Left renal pelvis (tissue), 4 donors: ENCODE measurements at places on chromosomes 5 and 9. TPM values are rescaled to one million over a fixed set of nuclear protein-coding genes. Genes with fewer than 3 reads are reported as not detected.

The RORB gene
- polyA plus RNA-seq, result 0.24 TPM

The CDKN2B gene
- polyA plus RNA-seq, result 0.42 TPM

The GPR21 gene
- polyA plus RNA-seq, result 0.34 TPM

The SOHLH1 gene
- not detected for polyA plus RNA-seq

The IFNE gene
- polyA plus RNA-seq, result 0.47 TPM

The LCN1 gene
- polyA plus RNA-seq, result not detected

The ADAMTSL1 gene
- polyA plus RNA-seq, result 19.0 TPM

GRCh38 chr5:163623986-163624385 lies 118.6 kb downstream of the MAT2B start:
- no peak for DNase-seq

GRCh38 chr9:25418974-25419373 lies 259.3 kb downstream of the TUSC1 start:
- DNase-seq, result no peak

DNA sequence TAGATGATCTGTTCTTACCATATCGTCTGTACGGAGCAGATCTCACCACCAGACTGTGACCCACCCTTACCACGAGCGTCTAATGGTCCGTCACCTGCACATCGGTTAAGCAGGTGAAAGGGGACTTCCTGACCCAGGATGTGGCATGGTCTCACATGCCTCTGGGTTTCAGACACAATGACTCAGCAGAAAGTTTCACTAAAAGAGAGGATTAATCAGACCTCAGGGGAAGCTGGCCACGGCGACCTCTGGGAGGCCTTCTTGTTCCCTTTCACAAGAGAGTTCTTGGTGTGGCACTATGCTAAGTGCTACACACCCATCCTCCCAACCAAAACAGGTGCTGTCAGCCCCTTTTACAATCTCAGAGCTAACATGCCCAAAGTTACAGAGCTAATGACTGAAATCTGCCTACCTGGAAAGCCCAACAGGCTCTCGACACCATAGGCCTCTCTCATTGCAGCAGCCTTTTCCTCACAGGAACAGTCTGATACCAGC lies 41.6 kb downstream of the ADAMTS12 start:
- DNase-seq, result no peak

- DNase-seq, result no peak
Observed at GRCh38 chr5:81751836-81752643, 1.1 kb upstream of the SSBP2 start.

- no peak for DNase-seq
Observed at GRCh38 chr5:2727550-2727949, 23.9 kb downstream of the IRX2 start.

DNA sequence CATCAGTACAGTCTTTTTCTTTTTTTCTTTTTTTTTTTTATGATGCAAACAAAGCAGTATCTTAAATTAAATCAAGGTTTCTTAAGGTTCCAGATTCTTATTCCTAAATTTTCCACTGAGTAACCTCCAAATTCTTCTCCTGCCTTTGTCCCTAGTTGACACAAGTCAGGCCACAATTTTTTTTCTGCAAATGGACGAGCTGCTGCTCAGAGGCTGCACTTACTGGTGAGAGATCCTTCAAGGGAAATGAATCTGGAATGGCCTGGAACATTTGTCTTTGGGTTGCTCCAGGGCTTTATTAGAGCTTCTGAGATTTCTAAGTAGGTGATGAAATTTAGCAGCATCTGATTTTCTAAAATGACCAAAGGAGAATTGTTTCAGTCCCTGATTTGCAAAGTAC lies 39.3 kb downstream of the PIK3R1 start:
- DNase-seq, result no peak

DNA sequence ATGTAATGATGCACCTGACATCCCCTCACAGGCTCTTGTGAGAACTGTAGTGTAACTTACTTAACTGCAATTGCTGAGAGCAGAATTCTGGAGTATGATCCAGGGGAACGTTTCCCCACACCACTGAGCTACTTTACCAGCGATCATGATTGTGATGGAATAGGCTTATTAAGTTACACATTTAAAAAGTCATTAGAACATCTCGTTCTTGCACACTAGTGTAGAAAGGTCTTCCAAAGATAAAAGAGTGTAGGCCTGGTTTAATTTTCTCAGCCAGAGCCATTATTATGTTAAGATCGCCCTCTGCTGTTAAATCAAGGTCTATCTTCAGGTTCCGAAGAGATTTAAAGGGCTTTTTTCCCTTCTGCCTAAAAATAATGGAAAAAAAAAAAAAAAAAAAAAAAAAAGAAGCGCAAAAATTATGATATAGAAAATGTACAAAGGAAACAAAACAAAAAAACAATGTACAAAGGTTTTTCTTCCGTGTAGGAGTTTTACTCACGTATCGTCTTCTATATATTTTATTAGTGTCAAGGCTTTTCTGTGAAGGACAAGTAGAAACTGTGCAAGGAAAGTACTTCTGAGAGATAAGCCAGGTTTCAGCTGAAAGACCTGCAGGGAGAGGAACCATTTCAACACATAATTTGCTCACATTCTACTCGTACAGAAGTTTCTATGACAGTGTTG lies 18.6 kb upstream of the MOB3B start:
- no peak for DNase-seq

DNA sequence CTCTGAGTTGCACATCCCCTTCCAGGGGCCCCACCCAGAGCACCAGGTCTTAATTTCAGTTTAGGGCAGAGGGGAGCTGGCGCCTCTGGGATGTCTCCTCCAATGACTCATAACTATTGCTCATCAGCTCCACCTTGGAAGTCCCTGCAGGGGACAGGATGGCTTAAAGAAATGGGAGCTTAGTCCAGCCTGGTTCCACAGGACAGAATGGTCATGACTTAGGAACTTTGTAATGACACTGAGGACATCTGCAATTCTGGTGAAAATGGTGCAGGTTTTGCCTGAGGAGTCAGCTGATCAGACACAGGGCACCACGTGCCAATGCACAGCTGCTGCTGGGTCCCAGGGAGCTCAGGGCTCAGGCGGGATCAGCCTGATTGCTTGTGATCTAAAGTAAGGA lies 16.4 kb upstream of the PPP1R26 start:
- DNase-seq, result no peak

DNA sequence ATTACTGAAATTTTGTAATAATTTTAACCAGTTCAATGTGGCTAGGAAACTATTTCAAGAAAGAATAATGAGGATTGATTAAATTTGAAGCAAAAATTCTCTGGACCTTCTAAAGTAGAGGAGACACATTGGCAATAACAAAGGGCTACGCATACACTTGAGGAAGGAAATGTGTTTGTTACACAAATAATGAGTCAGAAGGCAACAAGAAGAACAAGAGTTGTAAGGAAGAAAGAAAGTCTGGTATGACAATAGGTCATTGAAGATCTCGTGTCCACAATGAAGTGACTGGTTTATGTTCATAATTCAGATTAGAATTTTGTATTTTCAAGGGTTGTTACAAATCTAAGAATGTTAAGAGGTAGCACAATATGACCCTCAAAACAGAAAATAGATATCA lies 25.8 kb downstream of the ST8SIA4 start:
- no peak for DNase-seq

DNA sequence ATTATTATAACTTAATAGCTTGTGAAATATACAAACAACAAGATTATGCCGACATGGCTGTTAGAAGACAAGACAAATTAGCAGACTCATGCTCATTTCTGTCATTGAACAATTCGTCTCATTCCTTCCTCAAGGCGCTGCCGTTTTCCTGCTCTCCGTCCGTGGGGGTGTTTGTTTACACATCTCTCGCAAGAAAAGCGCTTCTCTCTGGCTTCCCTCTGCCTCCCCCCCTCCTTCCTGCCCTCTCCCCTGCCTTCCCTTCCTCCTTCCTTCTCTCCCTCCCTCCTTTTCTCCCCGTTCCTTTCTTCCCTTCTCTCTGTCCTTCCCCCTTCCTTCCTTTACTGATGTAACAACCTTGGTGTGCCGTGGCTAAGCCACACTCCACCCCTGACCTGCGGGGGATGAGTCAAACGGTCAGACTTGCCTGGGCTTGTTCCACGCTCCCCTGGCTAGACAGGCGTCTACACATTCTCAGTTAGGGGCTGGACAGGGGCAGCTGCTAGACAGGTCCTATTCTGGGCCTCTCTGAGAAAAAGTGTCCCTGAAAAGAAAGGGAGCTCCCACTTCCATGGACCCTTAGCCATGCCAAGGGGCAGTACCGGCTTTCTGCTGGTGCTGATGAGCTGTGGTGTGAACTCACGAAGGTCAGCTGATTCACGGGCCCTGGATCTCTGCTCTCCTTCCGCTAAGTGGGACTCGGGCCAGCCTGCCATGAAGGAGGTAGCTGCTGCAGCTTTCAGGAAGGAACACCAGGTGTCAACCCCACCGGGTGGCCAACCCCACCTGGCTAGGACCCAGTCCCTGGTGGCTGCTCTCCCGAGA lies 32.0 kb upstream of the SPTLC1 start:
- DNase-seq, result no peak

DNA sequence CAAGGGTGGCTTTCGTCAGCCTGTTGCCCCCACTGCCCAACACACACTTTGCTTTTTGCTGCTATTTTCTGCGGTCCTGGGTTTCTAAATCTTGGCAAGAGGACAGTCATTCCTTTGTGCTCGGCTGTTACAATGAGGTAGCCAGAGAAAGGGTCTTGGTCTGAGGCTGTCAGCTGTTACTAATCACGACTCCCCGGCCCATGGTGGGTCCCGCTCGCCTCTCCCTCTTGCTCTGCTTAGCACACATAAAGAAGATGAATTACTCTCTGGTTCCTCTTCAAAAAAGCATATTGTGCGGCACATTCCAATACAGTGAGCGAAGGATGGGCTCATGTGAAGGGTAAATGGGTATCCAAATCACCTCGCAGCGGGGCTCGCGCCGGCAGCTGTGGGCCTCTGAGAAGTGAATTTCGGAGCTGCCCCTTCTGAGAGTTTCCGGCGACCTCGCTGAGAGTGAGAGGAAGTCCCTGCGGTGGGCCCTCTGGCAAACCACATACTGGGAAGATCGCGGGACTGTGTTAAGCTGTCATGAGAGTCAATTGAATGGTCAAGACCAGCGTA lies 56.0 kb downstream of the SLC1A3 start:
- no peak for DNase-seq

- no peak for DNase-seq
Observed at GRCh38 chr5:178388386-178389025, 155.9 kb upstream of the PHYKPL start.

GRCh38 chr9:108356806-108357205 lies 499.0 kb downstream of the ACTL7B start:
- no peak for DNase-seq
